GM03348 (cell line): ENCODE measurements at places on chromosomes 5 and 9.

DNA sequence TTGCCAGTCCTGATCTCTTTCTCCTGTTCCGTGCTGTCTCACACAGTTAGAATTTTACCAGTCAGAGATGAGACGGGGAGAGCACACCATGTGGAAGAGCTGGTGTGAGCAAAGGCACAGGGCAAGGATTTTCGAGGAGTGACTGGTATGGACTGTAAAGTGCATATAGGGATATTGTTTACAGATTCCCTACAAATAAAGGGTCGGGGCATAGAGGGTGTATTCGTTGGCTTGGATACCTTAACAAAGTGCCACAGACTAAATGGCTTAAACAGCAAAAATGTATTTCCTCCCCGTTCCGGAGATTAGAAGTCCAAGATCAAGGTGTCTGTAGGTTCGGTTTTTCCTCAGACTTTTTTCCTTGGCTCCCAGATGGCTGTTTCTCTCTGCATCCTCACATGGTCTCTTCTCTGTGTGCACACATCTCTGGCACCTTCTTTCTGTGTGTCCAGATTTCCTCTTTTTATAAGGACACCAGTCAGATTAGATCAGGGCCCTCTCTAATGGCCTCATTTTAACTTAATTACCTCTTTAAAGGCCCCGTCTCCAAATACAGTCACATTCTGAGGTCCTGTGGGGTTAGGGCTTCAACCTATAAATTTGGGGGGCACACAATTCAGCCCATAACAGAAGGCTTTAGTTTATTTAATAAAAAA lies 23.4 kb downstream of the CYFIP2 start:
- no peak for DNase-seq

DNA sequence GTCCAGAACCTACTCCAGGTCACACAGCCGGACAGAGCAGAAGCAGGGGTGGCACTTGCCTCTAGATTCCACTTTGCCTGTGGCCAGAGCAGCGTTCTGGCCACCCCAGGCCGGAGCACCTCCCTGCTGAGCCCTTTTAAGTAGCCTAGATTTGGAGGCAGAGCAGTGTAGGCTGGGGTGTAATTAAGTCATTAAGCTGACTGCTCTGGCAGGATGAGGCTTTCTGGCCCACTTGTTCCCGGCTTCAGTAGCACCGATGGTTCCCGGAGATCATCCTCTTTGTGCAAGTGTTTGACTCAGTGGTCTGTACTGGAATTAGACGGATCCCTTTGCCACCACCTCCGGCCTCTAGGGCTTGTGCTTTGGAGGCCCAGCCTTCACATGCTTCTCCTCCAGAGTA lies 281.9 kb upstream of the ANKRD55 start:
- DNase-seq, result no peak

DNA sequence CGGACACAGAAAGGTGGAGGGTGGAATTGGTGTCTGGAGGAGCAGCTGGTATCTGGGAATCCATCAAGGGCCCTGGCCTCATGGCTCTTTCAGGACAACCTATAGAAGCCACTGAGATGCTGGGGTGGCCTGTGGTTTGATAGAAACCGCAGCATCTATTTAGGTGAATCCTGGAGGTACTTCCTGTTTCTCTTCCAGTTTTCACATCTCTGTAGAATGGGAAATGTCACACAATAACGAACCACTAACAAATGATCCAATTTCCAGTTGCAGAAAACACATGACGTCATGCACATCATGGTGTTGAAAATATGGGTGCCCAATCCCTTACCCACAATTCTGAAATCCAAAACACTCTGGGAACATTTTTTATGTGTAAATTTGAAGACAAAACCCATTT lies 52.2 kb downstream of the ROPN1L start:
- no peak for DNase-seq

- DNase-seq, result no peak
Measured at GRCh38 chr5:179259731-179260323, 85.4 kb downstream of the ADAMTS2 start.

- DNase-seq, result peak; percentile 13
Measured at GRCh38 chr5:169442913-169443784, 140.4 kb upstream of the SPDL1 start.
